ENCODE measurements at places on chromosomes 5 and 9.
A peak's percentile ranks its signal among the peaks of the same experiment; 100 is the strongest.

DNA sequence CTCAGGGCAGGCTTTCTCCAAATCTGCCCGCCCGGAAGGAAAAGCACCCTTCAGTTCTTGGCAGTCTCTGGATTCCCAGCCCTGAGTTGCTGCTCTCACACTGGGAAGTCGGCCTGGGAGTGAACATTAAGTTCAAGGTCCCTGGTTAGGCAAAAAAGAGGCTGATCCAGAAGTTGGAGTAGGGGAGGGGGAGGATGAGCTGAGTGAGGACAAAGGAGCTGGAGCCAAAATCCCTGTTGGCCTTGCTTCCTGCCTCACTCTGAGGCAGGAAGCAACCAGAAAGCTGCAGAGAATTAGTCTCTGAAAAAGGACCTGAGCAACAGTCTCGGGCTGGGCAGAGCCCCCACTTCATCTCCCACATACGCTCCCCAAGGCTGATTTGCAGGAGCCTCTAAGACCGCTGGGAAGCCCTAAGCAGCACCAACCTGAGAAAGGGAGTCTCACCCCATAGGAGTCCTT, 15.0 kb upstream of the RPS14 start:
- no peak for DNase-seq

GRCh38 chr5:93188876-93189485, 392.0 kb downstream of the NR2F1-AS1 start:
- peak; percentile 18 for DNase-seq

GRCh38 chr9:92962846-92963245, 15.5 kb downstream of the FGD3 start:
- no peak for DNase-seq

DNA sequence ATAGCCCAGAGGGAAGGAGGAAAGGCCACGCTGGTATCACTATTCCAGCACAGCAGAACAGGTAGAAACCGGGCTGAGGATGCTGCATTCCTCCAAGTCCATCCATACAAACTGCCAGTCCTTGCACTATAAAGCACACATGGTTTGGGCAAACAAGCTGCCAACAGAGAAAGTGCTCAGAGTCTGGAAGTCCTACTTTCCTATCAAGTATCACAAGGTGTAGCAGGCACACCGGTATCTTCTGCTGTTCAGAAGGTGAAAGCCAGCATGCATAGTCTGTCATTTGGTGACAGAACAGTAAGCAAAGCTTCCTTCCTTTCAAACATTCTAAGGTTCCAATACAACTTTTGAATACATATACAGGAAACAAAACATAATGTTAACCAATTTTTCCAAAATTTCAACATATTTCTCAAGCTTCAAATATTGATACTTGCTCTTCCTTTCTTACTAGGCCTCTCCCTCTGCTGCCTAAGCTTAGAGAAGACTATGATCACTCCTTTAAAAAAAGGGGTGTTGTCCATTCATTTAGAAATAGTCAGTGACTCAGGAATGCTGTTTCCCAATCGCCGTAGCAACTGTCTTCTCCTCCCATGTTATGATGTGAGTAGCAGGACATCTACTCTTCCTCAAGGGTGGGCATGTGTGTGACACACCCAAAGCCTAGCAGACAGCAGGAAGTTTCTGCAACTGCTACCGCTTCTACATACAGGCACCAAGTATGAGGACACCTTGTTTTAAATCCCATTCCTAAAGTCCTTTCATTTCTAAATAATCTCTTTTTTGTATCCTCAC, 14.7 kb downstream of the DIAPH1 start:
- DNase-seq: peak; percentile 94

DNA sequence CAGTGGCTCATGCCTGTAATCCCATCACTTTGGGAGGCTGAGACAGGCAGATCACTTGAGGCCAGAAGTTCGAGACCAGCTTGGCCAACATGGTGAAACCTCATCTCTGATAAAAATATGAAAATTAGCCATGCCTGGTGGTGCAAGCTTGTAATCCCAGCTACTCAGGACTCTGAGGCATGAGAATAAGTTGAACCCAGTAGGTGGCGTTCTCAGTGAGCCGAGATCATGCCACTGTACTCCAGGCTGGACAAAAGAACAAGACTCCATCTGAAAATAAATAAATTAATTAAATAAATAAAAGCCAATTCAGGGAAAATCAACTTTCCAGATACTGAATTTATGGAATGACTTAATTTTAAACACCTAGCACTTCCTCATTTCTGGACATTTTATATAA, 1722.1 kb downstream of the MAT2B start:
- DNase-seq: no peak

- peak; percentile 71 for DNase-seq
Measured at GRCh38 chr5:150044329-150044681, 42.0 kb downstream of the CSF1R start.

DNA sequence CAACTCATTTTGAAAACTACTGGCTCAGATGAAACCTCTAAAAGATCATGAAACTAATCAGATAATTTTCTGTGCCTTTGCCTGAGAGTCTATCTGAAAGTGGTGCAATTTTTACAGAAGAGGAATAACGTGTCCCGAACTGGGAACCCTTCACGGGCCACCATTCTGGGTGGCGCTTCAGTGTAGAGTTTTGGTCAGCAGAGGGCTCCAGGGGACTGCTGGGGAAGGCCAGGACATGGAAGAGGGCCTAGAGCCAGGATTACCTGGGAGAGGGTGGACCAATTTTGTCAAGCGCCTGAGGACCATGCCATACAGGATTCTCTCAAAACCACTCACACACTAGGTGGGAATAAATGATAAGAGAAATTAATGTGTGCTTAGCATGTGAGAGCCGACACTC, 49.7 kb upstream of the PLEKHG4B start:
- no peak for DNase-seq

DNA sequence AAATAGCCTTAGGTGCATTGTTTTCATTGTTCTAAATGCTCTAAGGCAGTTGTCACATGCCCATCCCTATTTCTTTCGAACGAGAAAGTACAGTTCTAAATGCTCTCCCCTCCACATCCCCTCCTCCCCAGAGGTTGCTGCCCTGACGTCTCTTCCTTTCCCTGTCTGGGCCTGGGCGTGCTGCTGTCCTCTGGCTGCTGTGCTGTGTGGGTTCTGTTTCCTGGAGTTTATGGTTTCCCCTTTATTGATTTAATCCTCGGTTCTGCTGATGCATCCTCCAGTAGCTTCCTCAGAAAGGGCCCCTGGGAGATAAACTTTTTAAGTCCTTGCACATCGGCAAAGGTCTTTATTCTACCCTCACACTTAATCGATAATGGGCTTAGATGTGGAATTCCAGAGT, 48.8 kb downstream of the MVB12B start:
- DNase-seq: peak; percentile 52

DNA sequence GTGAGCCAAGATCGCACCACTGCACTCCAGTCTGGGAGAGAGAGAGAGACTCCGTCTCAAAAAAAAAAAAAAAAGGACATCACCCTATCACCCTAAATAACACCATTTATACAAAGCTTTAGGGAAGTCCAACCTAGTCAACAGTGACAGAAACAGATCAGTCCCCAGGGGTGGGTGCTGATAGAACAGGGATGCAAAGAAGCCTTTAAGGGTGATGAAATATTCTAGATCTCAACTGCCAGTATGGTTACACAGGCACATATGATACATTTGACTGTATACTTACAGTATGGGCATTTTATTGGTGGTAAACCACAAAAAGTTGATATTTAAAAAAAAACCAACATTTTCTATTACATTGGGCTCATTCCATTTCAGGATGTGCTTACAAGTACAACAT, 4.8 kb downstream of the RETREG1 start:
- no peak for DNase-seq

- no peak for DNase-seq
Measured at GRCh38 chr9:76759732-76760131, 4.5 kb upstream of the PCA3 start.

- DNase-seq: no peak
Measured at GRCh38 chr5:135508496-135509005, 27.2 kb downstream of the NEUROG1 start.

DNA sequence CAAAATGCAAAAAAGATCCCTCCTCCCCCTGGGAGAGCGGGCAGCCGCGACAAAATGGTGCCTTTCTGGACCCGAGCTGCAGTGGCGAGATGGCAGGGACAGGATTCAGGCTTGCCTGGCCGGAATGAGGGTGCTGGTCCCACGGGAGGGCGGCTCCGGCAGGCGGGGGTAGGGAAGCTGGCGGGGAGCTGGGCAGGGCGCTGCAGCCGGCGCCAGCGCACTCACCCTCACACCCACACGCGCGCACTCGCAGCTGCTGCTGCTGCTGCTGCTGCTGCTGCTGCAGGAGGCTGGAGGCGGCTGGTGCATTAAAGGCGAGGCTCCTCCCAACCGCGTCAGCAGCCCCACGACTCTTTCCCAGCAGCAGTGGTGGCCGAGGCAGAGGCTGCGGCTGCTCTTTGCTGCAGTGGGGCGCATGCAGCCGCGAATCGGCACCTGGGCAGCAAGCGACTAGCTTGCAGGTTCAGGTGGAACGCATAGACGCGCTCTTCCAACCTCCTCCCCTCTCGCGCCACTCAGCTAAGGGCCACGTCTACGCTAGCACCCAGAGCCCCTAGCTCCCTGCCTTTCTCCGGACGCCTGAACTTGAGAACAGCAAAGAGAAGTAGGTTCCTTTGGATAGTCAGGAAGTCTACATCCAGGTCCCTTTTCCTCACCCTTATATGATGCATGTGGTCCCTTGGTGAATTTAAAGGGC, at the start of gene PPP2R2B:
Gene PPP2R2B (minus strand): TSS at position 282 of the 697 bp plus-strand sequence.
- peak; percentile 51 for DNase-seq

DNA sequence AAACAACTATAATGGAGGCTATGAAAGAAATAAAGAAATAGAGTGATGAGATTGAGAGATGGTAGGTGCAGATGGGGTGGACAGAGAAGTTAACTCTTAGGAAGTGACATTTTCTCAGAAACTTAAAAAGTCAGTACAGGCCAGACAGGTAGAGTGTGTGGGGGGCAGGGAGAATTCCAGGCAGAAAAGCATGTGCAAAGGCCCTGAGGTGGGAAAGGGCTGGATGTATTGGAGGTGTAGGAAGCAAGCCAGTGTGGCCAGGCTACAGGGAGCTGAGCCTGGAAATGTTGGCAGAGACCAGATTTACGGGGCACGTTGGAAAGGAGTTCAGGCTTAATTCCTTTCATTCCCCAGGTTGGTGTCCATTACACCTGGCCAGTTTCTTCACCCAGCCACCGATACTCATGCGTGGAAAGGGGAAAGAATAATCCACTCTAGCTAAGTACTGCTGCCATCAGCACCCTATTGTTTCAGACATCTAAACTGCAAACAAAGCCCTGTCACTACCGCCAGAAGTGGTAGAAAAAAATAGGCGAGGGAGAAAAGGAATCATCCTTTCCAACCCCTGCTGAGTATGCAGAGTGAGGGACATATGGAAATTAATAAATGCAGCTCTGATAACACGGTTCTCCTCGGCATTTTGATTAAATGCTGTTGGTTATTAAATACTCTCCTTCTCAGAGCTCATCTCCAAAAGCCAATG, 116.8 kb upstream of the GPR151 start:
- DNase-seq: no peak

DNA sequence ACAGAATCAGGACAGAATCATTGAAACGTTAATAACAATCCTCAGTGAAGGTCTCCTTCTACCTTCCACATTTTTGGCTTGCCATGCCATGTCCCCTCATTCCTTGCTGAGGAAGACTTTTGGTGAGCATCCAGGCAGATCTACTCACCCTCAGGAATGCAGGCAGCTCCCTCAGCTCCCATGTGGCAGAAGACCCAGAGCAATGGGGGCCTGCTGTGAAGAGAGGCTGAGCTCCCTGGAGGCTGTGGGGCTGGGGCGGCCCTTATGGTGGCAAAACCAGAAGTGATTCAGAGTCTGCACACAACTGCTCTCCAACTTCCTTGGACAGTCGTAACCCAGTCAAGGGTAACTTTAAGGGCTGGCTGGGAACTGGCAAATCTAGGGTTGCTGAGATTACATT, 247.2 kb upstream of the EFNA5 start:
- no peak for DNase-seq

DNA sequence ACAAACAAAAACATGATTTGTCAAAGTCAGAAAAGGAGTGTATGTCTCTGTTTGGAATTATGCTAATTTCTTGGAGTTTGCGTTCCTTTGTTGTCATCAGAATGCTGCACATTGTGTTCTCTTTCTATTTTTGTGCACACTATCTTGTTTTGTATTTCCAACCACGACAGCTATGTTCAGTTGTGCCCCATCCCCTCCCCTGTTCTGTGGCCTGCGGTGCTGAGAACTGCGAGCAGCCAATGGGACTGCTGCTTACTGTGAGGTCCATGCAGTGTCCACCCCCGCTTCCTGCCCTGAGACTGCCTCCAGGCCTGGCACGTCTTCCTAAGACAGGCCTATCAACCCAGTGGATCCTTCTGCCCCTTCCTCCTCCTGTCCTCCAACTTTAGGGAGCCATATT, 76.8 kb downstream of the PALM2AKAP2 start:
- no peak for DNase-seq

DNA sequence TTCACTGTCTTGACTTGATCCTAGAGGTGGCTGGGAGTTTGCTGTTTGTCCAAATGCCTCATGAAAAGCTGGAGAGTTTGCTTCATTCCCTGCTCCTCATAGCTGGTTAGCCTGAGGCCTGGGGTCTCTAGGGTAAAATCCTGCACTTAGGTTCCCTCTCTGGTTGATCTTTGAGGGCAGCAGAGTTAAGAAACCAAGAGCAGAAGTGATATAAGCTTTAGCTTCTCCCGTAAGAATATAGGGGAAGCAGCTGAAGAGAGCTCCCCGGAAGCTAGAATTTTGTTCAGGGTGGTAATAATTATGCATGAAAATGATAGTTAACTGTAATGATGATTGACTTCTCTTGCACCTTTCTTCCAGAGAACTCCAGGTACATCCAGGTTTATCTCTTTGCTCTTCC, 1.4 kb downstream of the FAM53C start:
- no peak for DNase-seq

- peak; percentile 47 for DNase-seq
Measured at GRCh38 chr5:139646912-139647505, 1.1 kb upstream of the CXXC5 start.

DNA sequence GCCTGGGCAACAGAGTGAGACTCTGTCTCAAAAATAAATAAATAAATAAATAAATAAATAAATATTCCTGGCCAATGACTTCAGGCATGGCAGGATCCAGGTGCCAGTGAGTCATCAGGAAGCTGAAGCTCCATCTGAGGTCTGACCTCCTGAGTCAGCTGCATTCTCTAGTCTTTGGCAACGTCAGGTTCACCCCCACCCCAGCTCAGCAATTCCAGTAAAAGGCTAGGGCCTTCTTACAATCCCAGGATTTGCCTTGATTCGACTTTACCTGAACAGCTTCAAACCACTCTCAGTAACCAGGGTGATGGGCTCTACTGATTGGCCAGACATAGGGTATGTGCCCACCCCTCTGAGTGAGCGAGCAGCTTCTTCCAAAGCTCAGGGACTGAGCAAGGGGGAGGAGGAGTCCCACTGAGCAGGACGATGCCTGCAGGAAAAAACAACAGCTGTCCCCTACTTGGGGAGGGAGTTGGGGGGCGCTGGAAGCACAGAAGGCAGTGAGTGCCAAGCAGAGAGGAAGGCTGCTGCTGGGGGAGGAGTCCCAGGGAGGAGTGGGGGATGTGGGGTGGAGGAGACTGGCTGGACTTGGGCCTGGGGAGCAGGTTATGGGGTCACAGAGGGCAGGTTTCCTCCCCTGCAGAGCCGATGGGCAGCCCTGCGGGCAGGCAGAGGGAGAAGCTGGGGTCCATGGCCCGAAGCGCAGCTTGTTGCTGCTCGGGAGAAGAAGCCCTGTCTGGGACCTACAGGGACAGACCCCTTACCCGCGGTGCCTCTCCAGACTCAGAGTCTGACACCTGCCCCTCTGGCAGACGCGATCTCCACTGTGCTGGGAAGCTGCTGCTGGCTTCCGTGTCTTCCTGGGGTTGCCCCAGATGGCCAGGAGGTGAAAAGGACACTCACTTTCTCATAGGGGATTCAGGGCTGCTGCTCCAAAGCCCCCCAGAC, 25.9 kb upstream of the UNC5A start:
- peak; percentile 78 for DNase-seq

- DNase-seq: no peak
Measured at GRCh38 chr9:18721267-18721994, 247.5 kb downstream of the ADAMTSL1 start.

Data from mesenchymal stem cell (in vitro differentiated cells and primary cell).